ENCODE measurements at places on chromosomes 1 and 21.

DNA sequence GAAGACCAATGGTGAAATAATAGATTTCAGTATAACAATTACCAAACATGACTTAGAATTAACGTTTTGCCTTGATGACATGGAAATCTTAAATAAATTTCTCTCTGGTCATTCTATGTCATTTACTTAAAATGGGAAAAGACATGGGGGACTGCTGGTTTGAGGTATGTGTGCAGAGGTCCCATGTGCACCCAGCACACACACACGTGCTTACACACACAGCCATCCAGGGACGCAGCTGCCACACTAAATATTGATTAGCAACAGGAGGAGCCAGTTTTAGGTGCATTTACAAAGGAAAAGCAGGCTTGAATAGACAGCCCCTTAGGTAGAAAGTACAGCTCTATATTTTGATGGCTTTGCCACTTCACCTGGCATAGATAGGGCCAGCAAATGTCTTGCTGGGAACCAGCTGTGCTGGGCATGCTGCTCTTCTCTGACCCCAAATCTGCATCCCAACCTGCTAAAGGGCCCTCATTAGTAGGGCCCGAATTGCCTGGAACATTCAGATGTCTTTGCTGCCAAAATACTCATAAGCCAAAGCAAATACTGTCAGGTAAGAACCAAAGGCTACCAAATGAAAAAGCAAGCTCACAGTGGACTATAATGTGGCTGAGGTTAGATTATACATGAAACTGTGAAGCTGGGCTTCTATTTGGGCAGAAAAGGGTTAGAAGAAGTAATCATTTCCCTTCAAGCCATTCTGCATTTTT lies 399.9 kb downstream of the HHAT start:
- DNase-seq = no peak

- DNase-seq = no peak
Observed at GRCh38 chr1:229251185-229251584, 19.7 kb upstream of the RAB4A start.

DNA sequence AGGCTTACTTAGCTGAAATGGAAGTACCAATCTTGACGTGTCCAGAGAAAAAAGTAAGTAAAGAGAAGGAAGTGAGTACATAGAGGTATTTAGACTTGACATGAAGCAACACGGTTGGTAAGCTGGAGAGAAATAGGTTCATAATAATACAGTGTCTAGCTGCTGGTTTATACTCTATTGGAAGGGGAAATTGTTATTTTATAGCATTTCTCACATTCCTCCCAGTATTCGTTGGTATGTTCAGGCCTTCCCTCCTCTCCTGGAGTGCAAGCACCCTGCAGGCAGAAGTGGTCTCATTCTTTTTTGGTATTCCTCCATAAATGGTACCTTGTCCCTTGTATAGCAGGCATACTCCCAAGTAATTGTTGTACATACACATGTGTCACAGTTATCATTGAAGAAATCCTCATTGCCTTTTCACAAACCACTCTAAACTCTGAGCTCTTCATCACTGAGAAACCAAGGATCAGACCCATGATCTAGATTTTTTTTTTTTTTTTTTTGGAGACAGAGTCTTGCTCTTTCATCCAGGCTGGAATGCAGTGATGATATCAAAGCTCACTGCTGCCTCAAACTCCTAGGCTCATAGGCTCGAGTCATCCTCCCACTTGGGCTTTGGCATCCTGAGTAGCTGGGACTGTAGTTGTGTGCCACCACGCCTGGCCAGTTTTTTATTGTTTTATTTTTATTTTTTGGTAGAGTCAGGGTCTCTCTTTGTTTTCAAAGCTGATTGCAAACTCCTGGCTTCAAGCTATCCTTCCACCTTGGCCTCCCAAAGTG lies 9.8 kb upstream of the IPO9 start:
- no peak for DNase-seq

DNA sequence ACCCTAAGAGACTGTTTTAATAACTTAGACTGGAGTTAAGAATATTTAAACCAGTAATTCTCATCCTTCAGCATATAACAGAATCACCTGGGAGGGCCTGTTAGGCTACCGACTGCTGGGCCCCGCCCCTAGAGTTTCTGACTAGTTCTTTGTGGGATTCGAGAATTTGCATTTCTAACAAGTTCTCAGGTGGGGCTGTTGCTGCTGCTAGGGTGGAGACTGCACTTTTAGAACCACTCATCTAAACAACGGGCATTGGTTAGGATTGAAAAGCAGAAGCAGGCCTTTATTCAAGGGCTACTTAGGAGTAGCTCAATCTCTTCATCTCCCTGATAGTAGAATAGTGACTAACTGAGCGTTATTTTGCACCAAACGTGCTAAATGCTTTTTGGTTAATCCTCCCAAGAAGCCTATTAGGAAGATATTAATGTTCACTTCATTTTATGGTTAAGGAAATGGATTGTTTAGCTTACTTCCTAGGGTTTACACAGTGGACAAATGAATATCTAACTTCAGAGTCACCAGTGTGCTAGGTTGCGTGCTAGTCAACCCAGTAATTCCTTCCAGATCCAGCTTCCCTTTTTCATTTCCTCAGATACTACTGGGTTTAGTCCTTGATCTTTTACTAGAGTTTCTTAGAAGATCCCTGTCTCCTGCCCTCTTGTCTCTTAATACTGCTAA lies 31.1 kb upstream of the UAP1 start:
- DNase-seq = no peak

- DNase-seq = no peak
Observed at GRCh38 chr1:46451948-46452930, 37.4 kb upstream of the DMBX1 start.

- DNase-seq = no peak
Observed at GRCh38 chr1:19854866-19855265, 27.3 kb upstream of the OTUD3 start.

- no peak for DNase-seq
Observed at GRCh38 chr1:154891452-154891851, 21.4 kb upstream of the KCNN3 start.

- no peak for DNase-seq
Observed at GRCh38 chr21:38999161-38999560, 184.1 kb downstream of the PSMG1 start.

DNA sequence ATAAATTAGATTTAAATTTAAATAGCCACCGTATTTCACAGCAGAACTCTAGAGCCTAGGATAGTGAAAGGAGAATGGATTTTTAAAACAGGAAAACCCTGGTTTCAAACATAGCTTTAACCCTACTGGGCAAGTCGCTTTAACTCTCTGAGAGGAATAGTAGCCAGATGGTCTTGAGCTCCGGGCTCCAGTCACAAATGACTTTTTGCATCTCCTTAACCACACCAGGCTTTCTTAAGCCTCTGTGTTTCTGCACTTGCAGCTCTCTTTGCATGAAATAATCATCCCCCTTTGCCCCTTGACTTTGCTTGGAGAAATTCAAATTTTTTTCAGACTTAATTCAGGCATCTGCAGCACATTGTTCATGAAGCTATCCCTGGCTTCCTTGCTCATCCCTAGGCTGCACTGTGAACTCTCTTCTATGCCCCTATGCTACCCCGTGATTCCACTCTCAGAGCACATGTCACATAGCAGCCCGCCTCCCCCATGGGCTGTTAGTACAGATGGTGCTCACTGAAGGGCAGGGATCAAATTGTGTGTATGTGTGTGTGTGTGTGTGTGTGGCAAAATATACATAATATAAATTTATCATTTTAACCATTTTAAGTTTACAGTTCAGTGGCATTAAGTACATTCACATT lies 68.8 kb upstream of the DAB1 start:
- no peak for DNase-seq

GRCh38 chr1:5998051-5998905 lies 6.1 kb upstream of the NPHP4 start:
- DNase-seq = no peak
